BJ (cell line): ENCODE measurements at places on chromosomes 6 and 20. TPM values are rescaled to one million over a fixed set of nuclear protein-coding genes. Genes with fewer than 3 reads are reported as not detected.
A peak's percentile ranks its signal among the peaks of the same experiment; 100 is the strongest.

- no peak for DNase-seq
Observed at GRCh38 chr6:167118006-167118405, 4.9 kb upstream of the CCR6 start.

DNA sequence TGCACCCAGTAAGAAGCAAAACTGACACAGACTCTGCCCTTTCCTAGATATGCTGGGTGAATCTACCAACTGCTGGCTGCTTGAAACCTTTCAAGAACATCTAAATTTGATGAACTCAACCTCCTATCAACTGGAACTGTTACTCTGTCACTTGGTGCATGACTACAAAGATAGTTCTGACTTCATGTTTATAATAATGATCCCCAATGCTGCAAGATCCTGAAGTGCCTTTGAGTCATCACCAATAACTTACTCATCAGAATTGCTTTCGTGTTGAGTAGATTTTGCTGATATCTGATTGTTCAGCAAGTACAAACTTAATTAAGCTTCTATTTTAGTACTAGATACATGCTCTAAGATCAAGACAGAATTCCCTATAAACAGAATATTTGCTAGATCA, 100.2 kb upstream of the ARMC2 start:
- DNase-seq: no peak

The HTR1E gene
- not detected in 2 replicates for polyA plus RNA-seq

DNA sequence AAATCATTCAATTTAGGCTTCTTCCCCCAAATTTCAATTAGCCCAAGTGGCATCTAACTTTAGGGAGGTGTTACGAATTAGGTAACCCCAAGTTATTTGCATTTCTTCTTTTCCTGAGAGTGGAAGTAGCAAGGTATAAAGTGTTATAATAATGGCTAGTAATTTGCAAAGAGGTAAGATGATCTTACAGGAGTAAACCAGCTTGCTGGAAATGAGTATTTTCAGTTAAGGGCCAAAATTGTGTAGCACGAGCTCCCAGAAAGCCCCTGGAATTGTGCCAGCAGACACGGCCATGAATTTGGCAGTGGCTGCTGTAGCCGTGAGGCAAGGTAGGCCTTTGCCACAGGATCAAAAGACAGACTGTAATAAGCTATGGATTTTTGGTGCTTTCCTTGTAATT, 38.0 kb downstream of the CITED2 start:
- DNase-seq: no peak

DNA sequence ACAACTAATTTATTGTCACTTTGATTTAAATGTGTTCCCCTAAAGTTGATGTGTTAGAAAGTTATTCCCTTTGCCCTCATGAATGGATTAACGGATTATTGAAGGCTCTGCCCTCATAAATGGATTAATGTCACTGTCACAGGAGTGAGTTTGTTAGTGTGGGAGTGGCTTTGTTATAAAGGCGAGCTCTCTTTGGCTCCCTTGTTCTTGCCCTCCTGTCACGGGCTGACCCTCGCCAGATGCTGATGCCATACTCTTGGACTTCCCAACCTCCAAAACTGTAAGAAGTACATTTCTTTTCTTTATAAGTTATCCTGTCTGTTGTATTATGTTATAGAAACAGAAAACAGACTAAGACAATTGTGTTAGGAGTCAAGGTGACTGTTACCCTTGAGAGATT, 22.7 kb upstream of the POPDC3 start:
- DNase-seq: no peak

- DNase-seq: no peak
Observed at GRCh38 chr6:69693762-69694161, 103.0 kb downstream of the LMBRD1 start.

DNA sequence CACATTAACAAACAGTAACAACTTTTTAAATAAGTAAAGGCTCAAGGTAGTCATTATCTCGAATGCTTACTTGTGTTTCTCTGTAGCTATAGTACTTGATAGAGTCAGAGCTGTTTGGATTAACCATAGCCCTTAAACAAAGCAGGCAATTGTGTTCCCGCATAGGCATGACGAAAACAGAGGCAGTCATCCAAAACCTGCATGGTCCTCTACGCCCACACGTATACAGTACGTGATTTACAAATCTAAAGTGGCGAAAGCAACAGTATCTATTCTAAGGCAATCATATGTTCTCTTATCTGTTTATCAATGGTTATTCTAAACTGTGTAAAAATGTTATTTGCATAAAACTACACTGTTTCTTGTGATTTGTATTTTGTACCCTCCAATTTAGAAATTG, 31.8 kb downstream of the HFE start:
- no peak for DNase-seq

- no peak for DNase-seq
Observed at GRCh38 chr6:74096329-74096728, 400.3 kb downstream of the CD109 start.

The BFSP1 gene
- polyA plus RNA-seq: 2.3 and 2.4 TPM in 2 replicates

- no peak for DNase-seq
Observed at GRCh38 chr6:159615918-159616317, 77.1 kb downstream of the SOD2 start.

The PDE10A gene
- polyA plus RNA-seq: 0.36 and 0.40 TPM in 2 replicates

The POPDC3 gene
- polyA plus RNA-seq: 8.6 and 18.9 TPM in 2 replicates

DNA sequence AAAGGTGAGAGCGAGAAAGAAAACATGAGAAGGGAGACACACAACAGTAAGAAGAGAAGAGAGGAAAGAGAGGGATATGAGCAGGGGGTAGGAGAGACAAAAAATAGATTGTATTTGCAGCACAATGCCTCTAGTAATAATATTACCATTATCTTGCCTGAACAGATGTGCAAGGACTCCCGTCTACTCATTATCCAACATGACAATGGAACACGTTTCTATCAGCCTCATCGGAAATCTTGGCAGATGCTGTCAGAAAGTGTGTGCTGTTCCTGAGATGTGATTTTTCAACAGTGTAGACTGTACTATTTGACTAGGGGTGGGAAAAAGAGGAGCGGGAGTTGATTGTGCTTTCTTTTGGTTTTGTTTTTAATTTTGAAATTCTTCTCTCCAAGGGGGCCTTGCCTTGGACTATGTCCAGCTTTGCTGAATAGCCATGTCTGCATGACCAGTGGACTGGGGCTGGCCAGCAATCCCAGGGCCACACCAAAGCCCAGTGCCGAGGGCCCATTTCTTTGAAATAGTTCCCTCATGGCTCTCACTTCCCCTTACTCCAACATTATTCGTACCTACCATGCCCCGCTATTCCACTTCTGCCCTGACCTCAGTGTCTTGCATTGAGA, 11.3 kb upstream of the TRAM2 start:
- no peak for DNase-seq

DNA sequence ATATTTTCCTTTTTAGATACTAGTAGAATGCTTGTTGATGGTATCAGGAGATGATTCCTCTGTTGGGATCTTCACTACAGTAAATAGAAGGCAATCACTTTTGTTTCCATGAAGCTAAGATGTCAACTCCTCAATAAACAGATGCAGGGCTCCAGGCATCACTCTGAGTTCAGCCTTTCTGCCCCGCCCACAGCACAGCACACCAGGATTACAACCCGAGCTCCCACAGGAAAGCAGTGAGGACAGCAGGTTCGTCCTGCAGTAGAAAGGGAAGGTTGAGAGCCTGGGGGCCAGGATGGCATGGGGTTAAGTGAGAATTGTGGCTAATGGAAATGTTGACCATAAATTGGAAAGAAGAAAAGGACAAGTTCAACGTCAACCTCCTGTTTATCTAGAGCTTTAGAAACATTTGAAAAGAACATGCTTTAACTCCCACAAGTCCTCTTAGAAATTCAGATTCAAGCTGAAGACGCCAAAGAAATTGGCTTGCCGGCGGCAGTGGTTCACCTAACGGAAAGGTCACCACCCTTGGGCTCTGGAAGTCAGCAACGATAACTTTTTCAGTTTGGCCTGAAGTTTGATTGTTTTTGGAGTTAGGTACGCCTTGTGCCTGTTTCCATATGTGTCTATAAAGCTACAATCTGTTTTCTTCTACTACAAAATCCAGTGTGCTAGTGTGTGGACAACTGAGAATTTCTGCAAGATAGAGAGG, 144.4 kb upstream of the PDE10A start:
- no peak for DNase-seq

DNA sequence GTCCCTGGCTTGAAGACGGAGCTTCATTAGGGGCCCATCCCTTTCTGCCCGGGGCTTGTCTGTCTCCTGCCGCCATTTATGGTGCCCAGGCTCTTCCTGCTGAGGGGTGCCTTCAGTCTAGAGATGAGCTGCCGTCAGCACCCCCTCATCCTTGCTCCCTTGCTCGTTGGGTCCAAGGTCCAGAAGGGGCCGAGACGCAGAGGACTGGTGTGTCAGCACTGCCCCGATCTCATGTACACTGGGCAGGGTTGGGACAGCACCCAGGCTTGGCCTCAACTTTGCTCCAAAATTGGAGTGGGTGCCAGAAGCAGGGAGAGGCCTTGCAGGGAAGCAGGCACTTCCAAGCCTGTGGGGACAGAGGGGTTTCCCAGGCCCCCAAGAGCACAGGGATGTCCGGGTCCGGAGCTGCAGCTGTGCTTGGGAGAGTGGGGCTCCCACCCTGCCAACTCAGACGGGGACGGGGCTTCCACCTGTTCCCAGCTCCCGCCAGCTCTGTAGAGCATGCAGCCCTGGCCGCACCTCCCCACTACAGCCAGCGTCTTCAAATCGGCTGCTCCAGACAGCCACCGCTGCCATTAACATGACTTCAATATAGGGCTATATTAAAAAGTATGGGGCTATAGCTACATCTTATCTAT, 488.8 kb downstream of the TENT5A start:
- no peak for DNase-seq

GRCh38 chr6:45574885-45575284, 197.2 kb upstream of the SUPT3H start:
- DNase-seq: no peak

DNA sequence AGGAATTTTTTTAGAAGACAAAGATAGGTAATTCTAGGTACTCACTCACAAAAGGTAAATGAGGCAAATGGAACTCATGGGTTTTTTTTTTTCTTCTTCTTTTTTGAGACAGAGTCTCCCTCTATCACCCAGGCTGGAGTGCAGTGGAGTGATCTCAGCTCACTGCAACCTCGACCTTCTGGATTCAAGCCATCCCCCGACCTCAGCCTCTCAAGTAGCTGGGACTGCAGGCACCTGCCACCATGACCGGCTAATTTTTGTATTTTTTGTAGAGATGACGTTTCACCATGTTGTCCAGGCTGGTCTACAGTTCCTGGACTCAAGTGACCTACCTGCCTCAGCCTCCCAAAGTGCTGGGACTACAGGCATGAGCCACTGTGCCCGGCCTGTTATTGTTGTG, 126.1 kb downstream of the LRRC1 start:
- DNase-seq: no peak

GRCh38 chr6:42448391-42448790, 3.3 kb downstream of the TRERF1 start:
- DNase-seq: no peak

DNA sequence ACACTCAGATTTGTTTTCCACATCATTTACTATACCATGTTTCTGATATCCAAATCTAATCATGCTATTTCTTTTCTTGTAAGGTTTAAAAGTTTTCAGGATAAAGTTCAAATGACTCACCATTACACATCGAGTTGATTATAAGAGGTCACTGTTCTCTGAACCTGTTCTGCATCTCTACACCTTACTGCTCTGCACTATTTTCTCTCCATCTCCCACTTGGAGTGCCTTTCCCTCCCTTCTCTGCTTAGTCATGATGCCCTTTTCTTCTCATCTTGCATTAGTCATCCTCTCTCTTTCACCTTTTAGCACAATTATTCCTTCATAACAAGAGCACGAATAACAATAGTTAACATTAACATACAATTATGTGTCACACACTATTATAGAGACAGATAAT, 37.5 kb upstream of the FUT9 start:
- DNase-seq: no peak

The BPIFB1 gene
- not detected in 2 replicates for polyA plus RNA-seq

The FILIP1 gene
- 0.44 and 0.63 TPM in 2 replicates for polyA plus RNA-seq

The ASIP gene
- not detected in 2 replicates for polyA plus RNA-seq

GRCh38 chr6:134740027-134740373, 209.9 kb downstream of the ALDH8A1 start:
- DNase-seq: no peak

DNA sequence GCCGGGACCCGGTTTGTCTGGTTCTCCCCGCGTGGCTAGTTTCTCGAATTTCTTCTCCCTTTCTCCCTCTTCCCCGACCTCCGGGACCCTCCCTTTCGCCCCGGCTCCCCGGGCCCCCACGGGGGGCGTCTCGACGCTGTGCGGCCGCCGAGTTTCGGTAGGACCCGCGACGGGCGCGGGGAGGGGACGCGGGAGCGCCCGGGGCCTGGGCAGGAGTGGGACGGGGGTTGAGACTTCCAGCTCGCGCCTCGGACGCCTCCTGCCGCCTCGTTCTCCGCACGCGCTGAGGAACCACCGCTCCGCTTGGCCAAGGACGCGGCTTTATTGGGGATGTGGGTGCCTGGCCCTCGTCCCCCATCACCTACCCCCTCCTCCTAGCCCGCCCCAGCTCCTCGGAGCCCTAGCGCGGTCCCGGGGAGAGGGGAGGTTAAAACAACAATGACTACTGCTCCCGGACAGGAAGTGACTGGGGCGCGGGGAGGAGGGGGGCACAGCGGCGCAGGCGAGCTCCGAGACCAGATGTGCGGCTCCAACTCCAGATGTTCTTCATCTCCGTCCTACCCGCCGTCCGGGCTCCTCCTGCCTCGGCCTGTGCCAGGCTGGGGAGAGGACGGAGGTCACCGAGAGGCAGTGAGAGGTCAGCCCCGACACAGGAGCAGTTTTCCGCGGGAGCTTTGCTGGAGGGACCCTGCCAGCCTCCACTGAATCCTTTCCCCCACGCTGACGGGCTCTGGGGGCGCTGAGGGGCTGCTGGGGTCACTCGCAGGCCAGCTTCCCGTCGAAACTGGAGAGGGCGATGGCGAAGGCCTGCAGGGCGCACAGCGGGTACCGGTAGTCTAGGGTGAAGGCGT, 917 bp upstream of the TEAD3 start:
- DNase-seq: peak; percentile 39

- DNase-seq: no peak
Observed at GRCh38 chr6:33613795-33614168, 7.3 kb upstream of the ITPR3 start.

DNA sequence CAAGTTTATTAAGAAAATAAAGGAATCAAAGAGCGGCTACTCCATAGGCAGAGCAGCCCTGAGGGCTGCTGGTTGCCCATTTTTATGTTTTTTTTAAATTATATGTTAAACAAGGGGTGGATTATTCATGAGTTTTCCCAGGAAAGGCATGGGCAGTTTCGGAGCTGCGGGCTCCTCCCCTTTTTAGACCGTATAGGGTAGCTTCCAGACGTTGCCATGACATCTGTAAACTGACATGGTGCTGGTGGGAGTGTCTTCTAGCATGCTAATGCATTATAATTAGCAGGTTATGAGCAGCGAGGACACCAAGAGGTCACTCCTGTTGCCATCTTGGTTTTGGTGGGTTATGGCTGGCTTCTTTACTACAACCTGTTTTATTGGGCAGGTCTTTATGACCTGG, 301.8 kb downstream of the TFAP2C start:
- no peak for DNase-seq

- DNase-seq: no peak
Observed at GRCh38 chr6:169163411-169163901, 90.2 kb downstream of the THBS2 start.

The NOP56 gene
- 131 and 136 TPM in 2 replicates for polyA plus RNA-seq

The LCA5 gene
- 0.94 and 2.5 TPM in 2 replicates for polyA plus RNA-seq

The OR2B2 gene
- polyA plus RNA-seq: not detected in 2 replicates

The RBCK1 gene
- 86.6 and 130 TPM in 2 replicates for polyA plus RNA-seq

The FAXC gene
- polyA plus RNA-seq: 3.8 and 5.1 TPM in 2 replicates
